Posterior vena cava (tissue), 2 donors: ENCODE measurements at places on chromosomes 7 and 10.

DNA sequence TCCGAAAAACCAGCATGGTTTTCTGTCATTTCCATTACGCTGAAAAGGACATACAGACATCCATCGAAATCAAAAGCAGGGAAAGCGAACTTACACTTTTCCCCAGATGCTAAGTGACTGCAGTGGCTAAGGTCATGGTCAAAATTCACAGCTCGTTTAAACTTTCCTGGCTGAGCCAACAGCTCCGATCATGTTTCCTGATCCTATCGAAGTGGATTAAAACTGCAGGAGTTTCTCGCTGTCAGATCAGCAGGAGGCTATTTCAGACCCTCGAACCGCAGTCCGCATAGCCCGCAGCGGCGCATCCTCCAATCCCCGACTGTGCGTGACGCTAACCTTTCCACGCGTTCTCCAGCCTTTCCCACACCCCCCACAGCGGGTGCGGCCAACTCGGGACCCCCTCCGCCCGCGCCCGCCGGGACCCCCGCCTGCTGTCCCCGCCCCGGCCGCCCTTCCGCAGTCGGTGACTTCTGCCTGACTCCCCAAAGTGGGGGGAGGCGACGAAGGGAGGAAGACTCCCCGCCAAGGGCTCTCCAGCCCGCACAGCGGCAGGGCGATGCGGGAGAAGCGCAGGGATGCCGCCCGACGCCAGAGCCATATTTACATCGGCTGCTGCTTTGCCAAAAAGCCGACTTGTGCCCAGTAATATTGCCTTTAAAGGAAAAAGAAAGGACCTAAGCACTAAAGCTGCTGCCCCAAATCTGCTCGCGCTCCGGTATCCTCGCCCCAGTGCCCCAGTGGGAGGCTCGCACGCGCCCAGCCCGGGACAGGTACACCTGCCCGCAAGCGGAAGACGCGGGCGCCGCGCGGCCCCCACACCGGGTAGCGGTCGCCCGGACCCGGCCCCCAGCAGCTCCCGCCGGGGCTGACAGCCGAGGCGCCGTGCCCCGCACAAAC, 1.2 kb downstream of the PIP4K2A start:
- DNase-seq, result peak; percentile 84

- no peak for DNase-seq
These were observed 34.5 kb downstream of the ZNF775 start for GRCh38 chr7:150413640-150414081.

DNA sequence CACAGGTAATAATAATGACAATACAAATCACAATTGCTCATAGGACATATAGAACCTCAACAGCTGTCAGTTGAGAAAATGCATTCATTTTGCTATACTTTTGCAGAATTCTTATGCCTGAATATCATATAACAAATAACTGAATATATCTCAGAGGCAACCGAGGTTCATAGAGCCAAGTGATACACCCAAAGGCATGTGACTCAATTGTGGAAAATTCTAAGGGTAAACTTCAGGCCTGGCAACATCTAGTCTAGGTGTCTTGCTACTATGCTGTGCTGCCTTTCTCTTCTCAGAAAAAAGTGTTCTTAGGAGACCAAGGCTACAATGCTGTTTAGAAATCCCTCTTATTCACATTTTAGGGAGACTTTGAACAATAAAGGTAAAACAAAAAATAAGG, 270.7 kb downstream of the BAMBI start:
- no peak for DNase-seq

DNA sequence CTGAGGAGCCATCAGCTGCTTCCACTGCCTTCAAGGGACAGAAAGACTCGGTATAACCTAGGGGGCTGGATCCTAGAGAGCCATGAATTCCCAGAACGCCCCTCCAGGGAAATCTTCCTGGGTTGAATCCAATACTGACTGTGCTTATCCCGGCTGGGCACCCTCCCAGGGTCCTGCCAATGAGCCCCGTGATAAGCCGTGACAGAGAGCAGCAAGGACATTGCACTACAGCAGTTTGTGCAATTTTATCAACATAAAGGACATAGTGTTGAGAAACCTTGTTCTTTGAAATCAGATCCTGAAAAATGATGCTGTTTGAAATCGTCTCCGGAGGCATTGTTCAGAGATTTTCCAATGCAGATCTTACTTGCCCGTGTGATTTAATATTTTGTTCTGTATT, 18.8 kb downstream of the AKR1B1 start:
- DNase-seq, result no peak
